AG04450 (cell line): ENCODE measurements at places on chromosomes 1 and 21.

GRCh38 chr1:202685641-202686040 lies 24.6 kb downstream of the SYT2 start:
- DNase-seq = no peak

DNA sequence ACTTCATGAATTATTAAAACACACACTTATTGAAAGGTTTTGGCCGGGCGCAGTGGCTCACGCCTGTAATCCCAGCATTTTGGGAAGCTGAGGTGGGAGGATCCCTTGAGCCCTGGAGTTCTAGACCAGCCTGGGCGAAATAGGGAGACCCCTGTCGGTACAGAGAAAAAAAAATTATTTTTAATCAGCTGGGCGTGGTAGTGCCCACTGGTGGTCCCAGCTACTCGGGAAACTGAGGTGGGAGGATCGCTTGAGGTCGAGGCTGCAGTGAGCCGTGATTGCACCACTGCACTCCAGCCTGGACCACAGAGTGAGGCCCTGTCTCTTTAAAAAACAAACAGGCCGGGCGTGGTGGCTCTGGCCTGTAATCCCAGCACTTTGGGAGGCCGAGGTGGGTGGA lies 1.7 kb downstream of the GABPB2 start:
- DNase-seq = no peak

GRCh38 chr1:205709059-205709398 lies 28.7 kb upstream of the SLC45A3 start:
- DNase-seq = peak; percentile 59

GRCh38 chr1:92459871-92460320 lies 26.8 kb downstream of the GFI1 start:
- DNase-seq = no peak

DNA sequence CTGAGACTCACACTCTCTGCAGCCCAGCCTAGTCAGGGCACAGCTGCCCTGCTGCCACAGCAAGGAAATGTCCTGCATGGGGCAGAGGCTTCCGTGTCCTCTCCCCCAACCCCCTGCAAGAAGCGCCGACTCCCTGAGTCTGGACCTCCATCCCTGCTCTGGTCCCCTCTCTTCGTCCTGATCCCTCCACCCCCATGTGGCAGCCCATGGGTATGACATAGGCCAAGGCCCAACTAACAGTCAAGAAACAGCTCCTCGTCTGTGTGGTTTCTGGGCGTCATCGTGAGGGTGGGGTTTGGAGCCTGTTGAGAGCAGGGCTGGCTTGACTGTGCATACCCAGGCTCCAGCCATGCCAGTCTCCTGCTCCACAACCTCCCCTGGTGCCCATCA lies 19.5 kb downstream of the FAAH start:
- no peak for DNase-seq

DNA sequence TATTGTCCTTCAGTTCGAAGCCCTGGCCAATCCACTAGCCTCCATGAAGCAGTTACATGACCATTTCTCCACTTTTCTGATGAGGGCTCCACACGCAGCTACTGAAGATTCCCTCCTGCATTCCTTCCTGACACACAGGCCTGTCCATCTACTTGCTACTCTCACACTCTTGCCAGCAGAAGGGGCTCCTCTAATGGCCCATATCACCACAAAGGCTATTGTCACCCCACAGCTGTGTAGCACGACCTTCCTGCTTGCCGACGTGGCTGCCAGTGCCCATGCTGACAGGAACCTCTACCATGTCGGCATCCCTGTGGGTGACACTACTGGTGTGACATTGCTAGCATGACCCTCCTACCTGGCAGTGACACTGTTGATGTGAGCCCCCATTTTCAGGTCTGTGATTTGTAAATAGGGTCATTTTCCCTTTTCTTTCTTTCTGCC lies 1528.6 kb upstream of the TPTE start:
- DNase-seq = no peak
